ENCODE measurements at places on chromosomes 7 and 10.

GRCh38 chr10:121495719-121496118 lies 102.5 kb downstream of the FGFR2 start:
- DNase-seq, result no peak

DNA sequence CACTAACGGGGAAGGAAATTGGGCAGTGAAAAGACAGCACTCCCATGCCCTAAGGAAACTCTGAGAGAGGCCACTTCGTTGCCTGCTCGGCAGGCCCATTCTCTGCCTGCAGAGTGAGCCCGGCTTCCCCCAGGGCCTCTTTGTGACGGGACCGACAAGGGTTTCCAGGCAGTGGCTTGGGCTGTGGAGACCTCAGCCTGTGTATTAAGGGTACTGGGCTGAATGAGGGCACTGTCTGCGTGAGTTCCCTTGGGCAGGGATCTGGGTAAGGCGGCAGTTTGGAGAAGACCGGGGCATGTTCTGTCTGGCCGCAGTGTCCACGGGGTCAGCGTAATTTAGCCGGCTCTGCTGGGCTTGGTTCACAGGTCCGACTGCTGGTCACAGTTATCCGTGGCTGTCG lies 237.2 kb downstream of the MGMT start:
- no peak for DNase-seq

DNA sequence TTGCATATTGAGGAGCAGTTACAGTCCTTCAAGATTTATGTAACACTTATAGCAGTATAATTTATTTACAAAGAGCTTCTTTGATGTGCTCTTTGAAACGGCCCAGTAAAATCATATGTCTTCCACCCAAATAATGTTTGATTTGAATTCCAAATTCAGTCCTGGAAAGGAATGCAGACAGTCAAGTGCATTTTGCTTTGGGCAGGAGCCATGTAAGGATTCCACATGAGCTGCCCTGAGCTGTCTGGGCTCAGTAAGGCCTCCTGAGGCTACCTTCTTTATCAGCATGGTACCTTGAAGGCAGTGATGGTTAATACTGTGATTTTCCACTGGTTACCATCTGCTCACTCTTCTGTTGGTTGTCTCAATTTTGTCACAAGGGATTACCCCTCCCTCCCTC lies 41.6 kb upstream of the LHFPL3 start:
- no peak for DNase-seq

- no peak for DNase-seq
These were observed 118.6 kb upstream of the BTBD16 start for GRCh38 chr10:122152544-122152943.
